ENCODE measurements at places on chromosomes 2 and 18.

DNA sequence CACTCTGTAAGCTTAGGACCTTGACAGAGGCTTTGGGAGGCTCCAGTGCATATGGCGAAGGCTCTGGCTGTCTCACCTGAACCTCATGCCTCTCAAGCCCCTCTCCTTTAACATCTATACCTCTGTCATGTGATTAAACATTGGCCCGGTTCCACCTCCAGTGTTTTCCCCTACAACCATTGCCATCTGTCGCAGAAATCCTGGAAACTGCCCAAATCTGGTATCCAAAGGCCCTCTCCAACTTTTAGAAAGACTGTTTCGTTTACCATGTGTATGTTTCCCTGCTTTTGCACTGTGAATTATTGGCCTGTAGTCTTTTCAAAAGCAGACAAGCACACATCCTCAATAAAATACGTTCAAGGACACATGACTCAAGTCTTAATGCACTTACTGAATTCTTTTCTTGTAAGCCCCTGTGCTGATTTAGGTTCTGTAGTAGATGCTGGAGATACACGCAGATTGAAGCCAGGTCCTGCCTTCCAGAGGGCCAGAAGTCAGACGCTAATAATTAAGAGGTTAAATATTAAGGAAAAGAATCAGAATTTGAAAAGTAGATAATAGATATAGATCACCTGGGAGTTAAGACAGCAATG, 386.4 kb upstream of the SLC14A2 start:
- no peak for DNase-seq

DNA sequence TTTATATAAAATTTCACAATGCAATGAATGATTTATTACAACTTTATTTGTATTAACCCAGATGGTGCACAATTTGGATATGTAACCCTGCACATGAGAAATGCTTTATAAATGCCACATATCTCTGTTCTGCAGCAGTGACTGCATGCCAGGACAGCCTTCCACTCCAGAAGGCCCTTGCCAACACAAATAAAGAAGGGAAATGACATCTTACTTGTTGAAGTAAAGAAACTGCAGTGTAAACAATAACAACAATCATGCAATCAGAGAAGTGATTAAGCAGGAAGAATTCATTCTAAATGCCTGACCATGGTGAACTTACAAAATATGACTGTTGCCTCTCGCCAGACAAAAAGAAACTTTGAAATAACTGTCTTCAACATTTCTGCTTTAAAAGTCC, 129.9 kb upstream of the CHST9 start:
- DNase-seq = no peak

DNA sequence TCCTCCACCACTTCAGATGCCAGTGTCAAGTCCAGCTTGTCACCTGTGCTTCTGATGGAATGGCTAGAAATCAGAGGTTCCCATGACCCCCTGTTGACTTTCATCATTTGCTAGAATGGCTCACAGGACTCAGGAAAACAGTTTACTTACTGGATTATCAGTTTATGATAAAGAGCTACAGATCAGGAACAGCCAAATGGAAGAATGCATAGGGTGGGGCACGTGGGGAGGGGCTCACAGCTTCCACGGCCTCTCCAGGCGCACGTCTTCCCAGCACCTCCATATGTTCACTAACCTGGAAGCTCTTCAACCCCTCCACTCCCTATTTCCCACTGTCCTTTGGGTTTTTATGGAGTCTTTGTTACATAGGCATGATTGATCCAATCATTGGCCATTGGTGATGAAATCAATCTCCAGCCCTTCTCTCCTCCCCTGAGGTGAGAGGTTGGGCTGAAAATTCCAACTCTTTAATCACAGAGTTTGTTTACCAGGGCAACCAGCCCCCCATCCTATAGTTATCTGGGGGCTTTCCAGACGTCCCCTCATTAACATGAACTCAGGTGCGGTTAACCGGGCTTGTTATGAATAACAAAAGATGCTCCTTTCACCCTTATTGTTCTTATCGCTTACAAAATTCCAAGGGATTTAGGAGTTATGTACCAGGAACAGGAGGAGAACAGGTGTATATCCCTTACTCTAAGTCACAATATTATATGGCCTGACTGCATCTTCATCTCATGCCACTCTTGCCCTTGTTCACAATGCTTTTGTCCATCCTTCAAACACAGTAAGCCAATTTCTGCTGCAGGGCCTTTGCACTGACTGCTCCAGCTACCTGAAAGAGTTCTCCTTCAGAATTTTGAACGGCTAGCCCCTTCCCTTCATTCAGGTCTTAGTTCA, 35.2 kb downstream of the ANXA4 start:
- DNase-seq = no peak

- no peak for DNase-seq
Observed at GRCh38 chr2:113240150-113240914, 38.4 kb downstream of the PAX8 start.

GRCh38 chr18:25282282-25282681, 69.7 kb downstream of the ZNF521 start:
- DNase-seq = no peak

GRCh38 chr18:42338683-42339082, 383.6 kb downstream of the PIK3C3 start:
- DNase-seq = no peak

DNA sequence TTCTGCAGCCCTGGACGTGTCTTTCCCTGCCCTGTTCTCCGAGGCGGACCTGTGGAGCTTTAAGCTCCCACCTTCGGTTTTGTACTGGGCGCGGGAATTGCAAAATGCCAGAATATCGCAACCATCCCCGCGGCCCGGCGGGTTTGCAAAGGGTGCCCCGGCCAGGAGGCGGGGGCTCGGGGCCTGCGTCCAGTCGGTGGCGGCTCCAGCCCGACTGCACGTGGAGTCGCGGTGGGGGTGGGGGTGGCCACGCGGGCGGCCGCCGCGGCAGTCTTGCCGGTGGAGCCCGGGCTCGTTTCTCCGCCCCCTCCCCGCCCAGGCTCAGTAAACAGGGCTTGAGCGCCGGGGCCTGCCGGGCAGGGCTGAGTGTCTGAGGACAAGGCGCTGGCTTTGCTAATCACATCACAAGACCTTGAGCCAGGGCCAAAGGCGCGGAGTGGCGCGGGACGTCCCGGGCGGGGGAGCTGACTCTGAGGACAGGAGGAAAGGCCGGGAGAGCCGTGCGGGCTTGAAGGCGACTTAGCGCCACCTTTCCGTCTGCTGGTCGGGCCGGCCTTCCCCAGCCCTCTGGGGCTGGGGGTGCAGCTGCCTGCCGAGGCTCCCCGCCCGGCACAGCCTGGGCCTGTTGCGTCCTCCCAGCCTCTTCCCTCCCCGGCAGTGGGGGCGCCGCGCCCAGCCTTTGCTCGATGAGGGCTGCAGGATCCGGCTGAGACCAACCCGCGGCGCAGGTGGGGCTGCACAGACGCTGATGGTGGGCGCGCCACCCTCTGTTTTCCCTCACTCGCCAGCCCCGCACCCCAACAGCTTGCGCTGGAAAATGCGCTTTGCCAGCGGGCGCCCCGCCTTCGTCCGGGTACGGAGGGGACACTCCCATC, 786 bp upstream of the ZFP36L2 start:
- DNase-seq = peak; percentile 48

GRCh38 chr2:184938221-184938985, 340.1 kb downstream of the ZNF804A start:
- no peak for DNase-seq

GRCh38 chr18:506264-506663, 5.8 kb upstream of the COLEC12 start:
- DNase-seq = no peak

DNA sequence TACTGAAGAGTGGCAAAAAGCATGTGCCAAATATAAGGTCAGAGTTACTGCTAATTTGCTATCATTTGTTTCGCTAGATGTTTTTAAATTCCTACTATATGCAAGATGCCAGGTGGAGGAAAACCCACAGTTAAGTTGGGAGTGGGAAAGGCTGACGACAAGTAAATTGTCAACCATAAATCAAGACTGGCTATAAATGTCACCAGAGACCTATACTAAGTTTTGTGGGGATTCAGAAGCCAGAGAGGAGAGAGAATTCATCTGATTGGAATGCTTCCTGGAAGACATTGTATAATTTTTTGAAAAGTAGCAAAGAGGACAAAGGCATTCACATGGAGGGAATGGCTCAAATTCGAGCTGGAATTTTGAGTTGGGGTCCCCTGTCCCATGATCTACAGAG, 64.3 kb downstream of the CFAP221 start:
- DNase-seq = no peak

DNA sequence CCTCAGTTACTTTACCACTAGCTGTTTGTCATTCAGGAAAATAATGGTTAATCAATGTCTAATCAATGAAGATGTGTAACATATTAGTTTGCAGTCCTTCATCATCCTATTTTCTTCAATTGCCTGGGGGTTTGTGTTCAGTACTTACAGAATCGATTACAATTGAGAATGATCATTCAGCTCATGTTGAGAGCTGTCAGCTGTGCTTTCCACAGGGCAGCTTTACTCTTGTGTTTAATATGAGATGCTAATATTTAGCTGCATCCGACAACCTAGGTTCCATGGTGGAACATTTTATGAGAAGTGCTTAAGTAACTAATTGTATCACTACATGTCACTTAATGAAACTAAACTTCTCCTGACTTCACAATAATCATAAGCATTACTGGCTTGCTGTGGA, 191.9 kb downstream of the GRB14 start:
- no peak for DNase-seq

- no peak for DNase-seq
Observed at GRCh38 chr2:47438106-47438505, 35.1 kb downstream of the MSH2 start.

DNA sequence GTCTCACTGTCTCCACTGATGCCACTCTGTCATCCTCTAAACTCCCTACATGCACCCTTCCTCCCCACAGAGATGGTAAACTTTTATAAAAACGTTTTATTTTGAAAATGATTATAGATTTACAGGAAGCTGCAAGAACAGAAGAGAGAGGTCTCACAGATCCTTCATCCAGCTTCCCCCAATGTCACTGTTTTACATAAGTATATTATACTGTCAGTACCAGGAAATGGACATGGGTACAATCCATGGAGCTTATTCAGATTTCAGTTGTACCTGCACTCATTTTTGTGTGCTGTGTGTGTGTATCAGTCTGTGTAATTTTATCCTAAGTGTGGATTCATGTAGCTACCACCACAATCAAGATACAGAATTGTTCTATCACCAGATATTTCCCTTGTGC, 46.7 kb upstream of the FOXI3 start:
- no peak for DNase-seq

DNA sequence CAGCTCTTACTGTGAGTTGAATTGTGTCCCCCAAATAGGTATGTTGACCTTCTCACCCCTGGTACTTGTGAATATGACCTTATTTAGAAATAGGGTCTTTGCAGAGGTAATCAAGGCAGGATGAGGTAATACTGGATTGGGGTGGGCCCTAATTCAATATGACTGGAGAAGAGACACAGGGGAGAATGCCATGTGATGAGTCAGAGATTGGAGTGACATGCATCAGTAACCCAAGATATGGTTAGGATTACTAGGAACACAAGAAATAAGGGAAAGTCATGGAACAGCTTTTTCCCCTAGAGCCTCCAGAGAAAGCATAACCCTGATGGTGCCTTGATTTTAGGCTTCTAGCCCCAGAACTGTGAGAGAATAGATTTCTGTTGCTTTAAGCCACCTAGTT, 37.0 kb upstream of the ATP5MC3 start:
- no peak for DNase-seq

GRCh38 chr2:2271469-2271941, 59.6 kb downstream of the MYT1L start:
- DNase-seq = no peak

GRCh38 chr2:79982445-79982844, 322.1 kb downstream of the LRRTM1 start:
- no peak for DNase-seq

DNA sequence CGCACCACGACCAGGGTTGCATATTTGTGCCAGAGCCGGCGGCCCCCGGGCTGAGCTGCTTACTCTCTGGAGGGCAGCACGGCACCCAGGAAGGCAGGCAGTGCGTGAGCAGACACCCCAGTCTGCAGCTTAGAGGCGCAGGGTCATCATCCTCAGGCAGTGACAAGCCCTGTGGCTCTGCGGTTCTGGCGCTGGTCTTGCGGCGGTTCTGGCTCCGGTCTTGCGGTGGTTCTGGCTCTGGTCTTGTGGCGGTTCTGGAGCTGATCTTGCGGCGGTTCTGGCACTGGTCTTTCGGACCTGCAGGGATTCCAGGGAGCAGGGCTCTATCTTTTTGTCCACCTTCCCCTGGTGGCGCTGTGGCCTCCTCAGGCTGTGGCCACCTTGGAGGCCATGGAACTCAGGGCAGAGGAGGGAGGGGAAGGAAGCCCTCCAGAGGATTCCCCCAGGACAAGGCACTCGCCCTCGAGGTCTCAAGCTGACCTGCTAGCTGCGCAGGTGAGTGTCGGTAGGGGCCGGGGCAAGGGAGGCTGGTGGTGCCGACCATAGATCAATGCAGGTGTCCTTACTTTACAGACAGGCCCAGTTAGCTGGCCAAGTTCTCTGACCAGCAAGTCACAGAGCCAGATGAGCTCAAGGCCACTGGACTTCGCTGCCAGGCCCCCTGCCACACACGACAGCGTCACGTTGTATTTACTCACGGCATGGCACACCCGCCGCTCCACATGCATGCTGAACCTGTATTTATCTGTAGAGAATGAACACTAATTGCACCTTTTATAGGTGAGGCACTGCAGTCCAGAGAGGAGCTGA, 14.9 kb downstream of the ESPNL start:
- no peak for DNase-seq

DNA sequence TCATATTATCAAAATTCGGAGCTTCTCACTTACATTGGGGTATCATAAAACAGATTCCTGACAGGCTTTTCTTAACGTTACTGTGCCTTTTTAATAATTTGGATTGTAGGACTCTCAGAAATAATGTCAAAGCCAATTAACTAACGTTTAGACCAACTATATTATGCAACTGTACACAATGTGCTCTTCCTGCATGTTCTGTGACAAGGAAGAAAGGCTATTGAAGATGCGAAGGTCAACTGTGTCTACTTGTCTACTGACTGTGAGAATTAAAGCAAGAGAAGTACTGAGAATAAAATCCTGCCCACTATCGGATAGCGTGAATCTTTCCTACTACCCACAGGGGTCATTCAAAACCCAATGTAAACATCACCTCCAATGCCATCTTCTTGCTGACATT, 393.0 kb downstream of the NBAS start:
- DNase-seq = no peak

GRCh38 chr2:176182671-176183070, 5.8 kb upstream of the HOXD1 start:
- DNase-seq = no peak

- no peak for DNase-seq
Observed at GRCh38 chr2:195320413-195320973, 336.5 kb upstream of the SLC39A10 start.

GRCh38 chr18:49321797-49322461, 138.5 kb downstream of the DYM start:
- no peak for DNase-seq

DNA sequence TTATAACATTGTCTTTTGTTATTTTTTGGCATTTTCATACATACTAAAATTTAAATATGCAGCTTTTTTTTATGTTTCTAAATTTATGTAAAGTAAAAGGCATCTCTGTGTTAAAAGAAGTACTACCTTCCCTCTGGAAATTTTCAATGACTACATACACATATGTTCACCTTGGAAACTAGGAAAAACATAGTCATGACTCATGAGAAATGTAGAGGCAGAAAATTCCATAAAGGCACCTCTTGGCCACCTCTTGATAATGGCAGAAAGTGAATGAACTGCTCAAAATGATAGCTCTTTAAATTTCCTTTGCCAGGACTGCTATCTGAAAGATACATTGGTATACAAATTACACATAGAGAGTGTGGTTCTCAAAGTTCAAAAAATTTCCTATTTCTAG, 889.1 kb upstream of the ZEB2 start:
- DNase-seq = no peak

- DNase-seq = no peak
Observed at GRCh38 chr18:79859314-79859713, 61.6 kb downstream of the KCNG2 start.

GRCh38 chr2:236264256-236264655, at the start of gene ASB18:
ASB18 (minus strand) TSS chr2:236264406; CDS start chr2:236264345, 61 bp downstream.
- no peak for DNase-seq
